NCI-H2171 (cell line): ENCODE measurements at places on chromosomes 6 and 20.

DNA sequence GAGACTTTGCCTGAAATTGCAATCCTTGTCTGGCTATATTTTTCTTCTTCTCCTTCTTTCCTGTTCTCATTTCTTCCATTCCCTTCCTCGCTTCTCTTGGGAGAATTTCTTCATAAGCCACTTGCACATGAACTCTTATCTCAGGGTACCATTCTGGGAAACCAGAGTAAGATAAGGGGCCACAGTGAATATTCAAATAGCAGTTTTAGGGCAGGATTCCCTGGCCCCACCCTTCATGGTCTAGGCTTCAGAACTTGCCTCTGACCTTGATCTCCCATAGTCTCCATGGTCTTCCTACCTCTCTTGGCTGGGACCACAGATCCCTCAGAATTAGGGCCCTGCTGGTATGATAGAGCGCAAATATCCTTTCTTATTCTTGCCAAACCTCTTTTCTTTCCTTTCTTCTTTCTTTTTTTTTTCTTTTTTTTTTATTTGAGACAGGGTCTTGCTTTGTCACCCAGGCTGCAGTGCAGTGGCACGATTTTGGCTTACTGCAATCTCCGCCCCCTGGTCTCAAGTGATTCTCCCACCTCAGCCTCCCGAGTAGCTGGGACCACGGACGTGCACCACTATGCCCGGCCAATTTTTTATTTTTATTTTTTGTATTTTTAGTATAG is 123.0 kb upstream of the CITED2 start:
- no peak for DNase-seq

GRCh38 chr6:13053006-13053461 is 275.3 kb downstream of the TBC1D7 start:
- peak; percentile 2 for DNase-seq

DNA sequence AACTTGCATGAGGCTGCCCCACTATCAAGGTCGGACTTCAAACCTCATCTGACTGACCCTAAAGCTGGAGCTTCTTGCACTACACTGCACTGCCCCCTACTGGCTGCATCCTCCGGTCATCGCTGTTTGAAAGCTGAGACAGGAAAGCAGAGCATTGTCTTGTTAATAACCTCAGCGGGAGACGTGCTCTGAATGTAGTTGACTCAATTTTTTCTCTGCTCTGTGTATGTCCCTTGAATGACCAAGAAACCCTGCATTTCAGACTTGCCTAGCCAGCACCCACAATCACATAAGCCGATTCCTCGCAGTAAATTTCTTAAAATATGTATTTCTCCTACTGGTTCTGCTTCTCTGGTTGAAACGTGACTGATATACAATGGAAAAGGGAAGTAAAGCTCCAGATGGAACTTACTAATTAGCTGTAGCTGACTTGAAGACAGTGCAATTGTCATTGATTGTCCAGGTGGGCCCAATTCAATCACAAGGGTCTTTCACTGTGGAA is 27.8 kb downstream of the TCF21 start:
- peak; percentile 44 for DNase-seq

DNA sequence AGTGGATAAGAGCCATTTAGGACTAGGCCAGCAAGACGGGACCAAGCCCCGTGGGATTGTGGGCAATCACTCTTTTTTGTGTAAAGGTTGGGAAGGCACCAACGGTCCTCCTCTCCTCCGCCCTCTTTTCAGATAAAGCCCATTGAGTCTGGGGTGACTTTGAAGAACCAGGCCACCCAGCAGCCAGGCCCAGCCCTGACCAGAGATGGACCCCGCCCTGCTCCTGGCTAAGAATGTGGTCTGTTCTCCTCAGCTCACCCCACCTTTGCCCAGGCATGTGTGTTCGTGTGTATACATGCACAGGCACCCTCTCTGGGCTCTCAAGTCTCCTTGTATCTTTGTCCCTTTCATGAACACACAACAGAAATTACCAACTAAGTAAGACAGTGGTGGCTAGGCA is 9.1 kb downstream of the SDC4 start:
- DNase-seq: no peak

GRCh38 chr6:32234934-32235333 is 11.1 kb upstream of the NOTCH4 start:
- DNase-seq: no peak

DNA sequence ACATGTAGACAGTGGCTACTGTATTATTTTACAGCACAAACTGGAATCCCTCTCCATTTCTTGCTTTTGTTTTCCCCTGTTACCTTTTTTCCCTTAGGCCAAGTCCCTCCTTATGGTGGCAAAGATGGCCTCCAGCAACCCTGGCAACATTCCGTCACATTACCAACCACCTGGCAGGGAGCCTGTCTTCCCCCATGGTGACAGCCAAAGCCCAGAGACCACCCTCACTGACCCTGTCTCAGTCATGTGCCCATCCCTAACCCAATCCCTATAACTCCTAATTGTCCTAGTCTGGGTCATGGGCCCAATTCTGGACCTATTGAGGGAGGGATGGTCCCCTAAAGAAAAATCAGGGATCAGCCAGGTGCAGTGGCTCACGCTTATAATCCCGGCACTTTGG is 27.6 kb downstream of the PARD6B start:
- no peak for DNase-seq

- DNase-seq: no peak
These were observed 6.3 kb upstream of the SIRPA start for GRCh38 chr20:1888796-1889463.

DNA sequence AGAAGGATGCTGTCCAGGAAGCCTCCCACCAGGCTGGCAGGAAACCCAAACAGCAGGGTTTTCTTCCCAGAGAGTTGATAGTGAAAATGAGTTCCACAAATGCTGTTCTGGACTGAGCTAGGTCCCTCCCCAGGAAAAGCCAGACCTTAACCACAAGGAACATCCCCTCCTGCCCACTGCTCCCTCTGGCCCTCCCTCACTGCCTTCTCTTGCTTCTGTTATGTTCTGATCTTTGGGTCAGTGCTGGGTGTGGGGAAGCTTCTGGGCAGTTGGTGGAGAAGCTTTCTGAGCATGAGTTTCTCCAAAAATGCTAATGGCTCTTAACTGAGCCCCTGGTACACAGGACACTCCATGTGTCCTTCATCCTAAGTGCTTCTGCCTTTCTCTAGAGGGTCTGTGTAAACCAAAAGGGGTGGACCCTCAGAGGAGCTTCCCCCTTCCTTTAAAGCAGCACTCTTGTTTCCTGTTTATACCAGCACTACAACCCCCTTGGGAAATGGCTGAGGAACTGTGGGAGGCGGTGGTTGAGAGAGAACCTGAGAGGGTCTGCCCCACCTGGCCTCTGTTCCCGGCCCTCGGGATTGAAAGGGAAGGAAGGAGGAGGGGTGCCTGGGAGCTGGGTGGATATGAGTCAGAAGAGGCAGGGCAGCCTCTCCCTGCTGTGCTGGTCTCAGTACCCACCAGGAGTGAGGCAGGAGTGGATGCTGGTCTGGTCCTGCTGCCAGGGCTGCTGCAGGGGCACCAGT is 42.0 kb downstream of the CDS2 start:
- peak; percentile 94 for DNase-seq

GRCh38 chr20:36574366-36575135 is 1.2 kb downstream of the TGIF2 start:
- peak; percentile 26 for DNase-seq

GRCh38 chr6:74066168-74066871 is 370.3 kb downstream of the CD109 start:
- DNase-seq: no peak

- peak; percentile 55 for DNase-seq
These were observed 46.2 kb upstream of the CEP85L start for GRCh38 chr6:118697554-118697953.

DNA sequence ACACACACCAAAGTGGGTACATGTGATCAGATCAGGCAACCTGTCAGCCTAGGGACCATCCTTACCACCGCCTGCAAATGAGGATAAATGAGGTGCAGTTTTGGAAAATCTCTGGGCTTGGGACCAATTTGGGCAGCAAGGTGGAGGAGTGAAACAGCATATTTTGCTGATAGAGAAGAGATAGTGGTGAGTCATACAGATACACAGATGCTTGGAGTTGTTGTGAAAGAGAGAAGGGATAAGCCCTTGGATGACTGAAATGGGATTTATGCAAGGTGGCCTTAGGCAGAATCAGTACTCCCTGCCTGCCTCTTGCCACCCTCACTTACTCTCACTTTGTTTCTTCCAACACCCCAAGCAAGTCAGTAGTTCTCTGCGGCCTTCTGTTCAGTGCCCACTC is 34.7 kb downstream of the BMP2 start:
- no peak for DNase-seq

DNA sequence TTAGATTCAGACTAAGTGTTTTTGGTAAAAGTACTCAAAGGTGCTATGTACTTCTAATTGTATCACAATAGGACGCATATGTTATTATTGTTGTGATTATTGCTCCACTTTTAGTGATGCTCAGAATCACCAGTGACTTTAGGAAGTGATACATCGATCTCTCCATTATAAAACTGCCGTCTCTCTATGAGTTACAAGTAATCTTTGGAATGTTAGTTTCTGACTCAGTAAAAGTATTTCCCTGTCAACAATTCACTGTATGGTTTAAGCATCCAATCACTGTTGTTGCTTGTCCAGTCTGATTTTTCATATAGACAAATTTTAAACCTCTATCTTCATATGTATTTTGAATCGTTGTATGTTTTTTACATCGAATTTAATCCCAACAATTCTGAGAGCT is 9.4 kb downstream of the DCBLD1 start:
- no peak for DNase-seq

DNA sequence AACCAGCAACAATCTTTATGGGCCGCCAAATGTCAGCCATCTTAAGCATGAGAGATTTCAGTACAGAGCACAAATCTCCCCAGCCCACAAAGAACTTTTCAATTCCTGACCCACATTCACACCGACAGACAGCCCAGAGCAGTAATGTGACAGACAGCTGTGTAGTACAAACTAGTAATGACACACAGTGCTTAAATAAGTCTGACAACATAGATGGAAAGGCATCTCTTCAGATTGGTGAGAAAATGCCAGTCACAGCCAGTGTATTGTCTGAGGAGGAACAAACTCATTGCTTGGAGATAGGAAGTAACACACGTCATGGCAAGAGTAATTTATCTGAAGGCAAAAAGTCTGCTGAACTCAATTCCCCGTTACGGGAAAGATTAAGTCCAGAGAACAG is 36.0 kb downstream of the KIZ start:
- DNase-seq: no peak

DNA sequence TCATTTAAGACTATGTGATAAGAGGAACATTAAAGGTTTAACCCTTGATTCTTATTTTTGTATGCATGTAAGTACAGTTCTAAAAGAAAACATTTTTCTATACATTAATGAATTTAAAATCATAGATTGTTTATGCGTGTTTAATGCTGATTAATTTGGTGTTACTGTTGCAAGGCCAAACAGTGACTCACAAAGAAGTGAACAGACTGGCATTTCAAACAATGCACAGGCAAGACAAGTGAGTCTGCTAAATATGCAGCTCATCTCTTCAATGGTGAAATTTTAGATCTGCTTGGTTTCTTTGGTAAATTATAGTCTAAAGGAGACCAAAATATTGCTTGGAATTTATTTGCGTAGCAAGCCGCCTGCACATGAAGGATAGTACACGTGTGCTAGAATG is 417.4 kb upstream of the SOX4 start:
- DNase-seq: no peak

DNA sequence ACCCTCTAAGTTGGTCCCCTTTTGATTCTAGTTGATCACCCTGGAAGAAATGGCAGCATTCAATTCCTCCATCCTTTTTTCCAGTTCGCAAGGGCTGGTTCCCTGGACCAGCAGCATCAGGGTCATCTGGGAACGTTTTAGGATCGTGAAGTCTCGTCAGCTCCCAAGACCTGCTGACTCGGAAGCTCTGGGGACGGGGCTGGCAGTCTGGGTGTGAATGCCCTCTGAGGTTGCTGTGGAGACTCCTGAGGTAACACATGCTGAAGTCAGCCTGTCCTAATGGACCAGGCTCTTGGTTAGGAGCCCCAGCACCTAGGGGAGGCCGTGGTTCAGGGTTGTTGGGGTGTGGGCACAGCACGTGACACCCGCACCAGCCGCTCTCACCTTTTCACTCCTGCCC is 164.1 kb downstream of the SYNDIG1 start:
- DNase-seq: no peak

DNA sequence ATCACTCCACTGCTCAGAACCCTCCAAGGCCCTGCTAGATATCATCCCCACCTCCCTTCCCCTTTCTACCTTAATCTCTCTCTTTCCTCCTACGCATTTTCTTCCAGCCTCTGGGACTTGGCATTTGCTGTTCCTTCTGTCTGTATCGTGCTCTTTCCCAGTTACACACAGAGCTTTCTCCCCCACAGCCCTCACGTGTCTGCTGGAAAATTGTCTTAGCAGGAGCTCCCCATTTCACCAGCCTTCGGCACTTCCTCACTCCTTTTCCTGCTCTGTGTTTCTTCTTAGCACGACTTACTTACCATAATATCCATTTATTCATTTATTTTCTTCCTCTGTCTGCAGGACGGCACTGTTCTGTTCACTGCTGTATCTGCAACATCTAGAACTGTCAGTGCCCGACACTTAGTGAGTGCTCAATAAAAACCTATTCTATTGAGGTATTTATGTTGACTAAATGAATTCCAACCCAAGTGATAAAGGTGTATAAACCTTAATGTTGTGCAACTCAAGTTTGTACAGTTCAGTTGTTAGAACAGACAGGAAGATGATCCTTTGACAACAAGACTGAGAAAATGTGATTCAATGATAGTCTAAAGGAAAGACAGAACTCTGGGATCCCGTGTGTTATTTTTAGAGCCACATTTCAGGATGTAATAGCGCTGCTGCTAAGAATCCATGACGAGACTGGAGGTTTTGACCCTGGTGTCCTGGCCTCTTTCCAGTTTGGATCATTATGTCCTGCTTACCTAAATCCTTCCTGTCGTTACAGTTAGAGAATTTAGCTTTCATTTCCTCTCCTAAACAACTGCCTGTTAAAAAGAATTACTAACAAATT is 170.1 kb upstream of the LAMP5 start:
- DNase-seq: no peak

GRCh38 chr6:7126754-7127153 is 19.0 kb downstream of the RREB1 start:
- no peak for DNase-seq

- DNase-seq: no peak
These were observed 81.3 kb upstream of the MAP3K7 start for GRCh38 chr6:90668141-90668540.

GRCh38 chr20:49282584-49283171 is 4.8 kb upstream of the ZNFX1 start:
- DNase-seq: no peak

GRCh38 chr20:56200456-56200855 is 48.1 kb upstream of the MC3R start:
- no peak for DNase-seq

GRCh38 chr20:2706688-2707352 is 14.2 kb downstream of the EBF4 start:
- no peak for DNase-seq

DNA sequence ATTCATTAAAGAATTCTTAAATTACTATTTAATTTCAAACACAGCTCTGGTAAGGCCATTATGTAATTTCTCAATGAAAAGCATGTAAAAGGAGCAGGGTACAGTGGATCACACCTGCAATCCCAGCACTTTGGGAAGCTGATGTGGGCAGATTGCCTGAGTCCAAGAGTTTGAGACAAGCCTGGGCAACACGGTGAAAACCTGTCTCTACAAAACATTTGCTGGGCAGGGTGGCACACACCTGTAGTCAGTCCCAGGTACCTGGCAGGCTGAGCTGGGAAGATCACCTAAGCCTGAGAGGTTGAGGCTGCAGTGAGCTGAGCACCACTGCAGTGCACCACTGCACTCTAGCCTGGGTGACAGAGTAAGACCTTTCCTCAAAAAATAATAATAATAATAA is 37.4 kb downstream of the MDN1 start:
- no peak for DNase-seq
